LNCaP clone FGC (cell line): ENCODE measurements at places on chromosomes 1 and 21.

DNA sequence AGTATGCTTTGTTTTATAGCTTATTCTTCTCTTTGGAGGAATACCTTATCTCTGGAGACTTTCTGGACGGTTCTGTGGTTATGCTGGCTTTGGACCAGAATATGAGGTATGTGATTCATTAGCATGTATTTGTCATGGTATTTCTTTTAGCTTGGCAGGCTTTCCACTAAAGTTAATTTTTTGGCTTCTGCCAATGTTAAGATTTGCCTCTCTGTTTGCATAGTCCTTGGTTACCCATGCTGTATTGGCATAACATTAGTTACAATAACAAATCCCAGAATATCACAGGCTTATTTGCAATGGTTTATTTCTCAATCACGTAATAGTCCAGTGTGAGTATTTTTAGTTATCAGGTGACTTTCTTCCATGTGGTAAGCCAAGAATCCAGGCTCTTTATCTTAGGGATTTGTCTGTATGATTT lies 9.7 kb downstream of the ZMPSTE24 start:
- peak; percentile 97 for DNase-seq

GRCh38 chr1:156883919-156884318 lies 9.6 kb upstream of the PEAR1 start:
- no peak for DNase-seq

- no peak for DNase-seq
Measured at GRCh38 chr1:116330342-116330652, 42.7 kb upstream of the ATP1A1 start.

DNA sequence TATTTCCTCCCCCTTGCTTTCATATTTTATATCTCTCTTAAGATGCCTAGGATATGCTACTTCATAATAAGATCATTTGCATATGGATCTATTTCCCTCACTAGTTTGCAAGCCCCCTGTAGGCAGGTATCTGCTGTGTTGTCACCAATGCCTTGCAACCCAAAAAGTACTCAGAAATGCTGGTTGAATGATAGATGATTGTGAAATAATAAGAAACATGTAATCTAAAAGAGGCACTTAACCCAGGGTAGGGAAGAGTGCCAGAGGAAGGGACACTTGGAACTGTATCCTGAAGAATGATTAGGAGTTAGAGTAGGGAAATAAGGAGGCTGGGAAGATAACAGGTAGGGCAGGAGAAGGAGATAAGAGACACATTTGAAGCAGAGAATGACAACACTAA lies 12.3 kb downstream of the ATPAF1 start:
- no peak for DNase-seq

GRCh38 chr1:95219407-95219806 lies 14.6 kb upstream of the RWDD3 start:
- DNase-seq = no peak
